ENCODE measurements at places on chromosomes 2 and 18.
A peak's percentile ranks its signal among the peaks of the same experiment; 100 is the strongest.

GRCh38 chr2:140383781-140384180 lies 1603.6 kb upstream of the NXPH2 start:
- no peak for DNase-seq

- no peak for DNase-seq
These were observed 270.6 kb downstream of the MYT1L start for GRCh38 chr2:2060431-2060830.

- DNase-seq, result peak; percentile 54
These were observed 171.2 kb upstream of the GLI2 start for GRCh38 chr2:120564213-120565094.

DNA sequence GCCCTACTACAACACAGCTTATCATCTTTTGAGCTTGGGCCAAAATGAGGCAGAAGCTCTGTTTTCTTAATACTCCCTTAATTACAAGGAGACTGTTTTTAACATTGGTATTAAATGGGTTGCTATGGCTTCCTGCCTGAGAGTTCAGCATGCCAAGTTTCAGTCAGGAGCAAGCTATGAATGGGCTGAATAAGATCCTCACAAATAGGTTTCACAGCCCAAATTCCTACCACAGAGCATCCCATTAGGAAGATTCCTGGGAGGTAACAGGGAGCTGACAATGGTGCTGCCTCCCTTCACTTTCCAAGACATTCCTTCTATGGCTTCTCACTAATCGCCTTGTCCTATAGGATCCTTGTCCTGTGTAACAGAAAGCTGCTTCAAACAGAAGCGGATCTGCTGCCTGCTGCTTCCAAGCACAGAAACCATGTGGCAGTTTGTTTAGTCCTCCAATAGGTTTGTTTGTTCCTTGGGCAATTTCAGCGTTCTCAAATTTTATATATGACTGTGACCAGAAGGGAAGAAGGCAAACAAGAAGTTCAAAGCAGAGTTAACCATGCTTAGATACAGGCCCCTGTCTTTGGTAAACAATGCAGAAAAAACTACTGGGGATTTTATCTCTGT lies 70.9 kb downstream of the NCKAP5 start:
- DNase-seq, result no peak

- no peak for DNase-seq
These were observed 256.9 kb upstream of the DDX18 start for GRCh38 chr2:117557626-117558025.

DNA sequence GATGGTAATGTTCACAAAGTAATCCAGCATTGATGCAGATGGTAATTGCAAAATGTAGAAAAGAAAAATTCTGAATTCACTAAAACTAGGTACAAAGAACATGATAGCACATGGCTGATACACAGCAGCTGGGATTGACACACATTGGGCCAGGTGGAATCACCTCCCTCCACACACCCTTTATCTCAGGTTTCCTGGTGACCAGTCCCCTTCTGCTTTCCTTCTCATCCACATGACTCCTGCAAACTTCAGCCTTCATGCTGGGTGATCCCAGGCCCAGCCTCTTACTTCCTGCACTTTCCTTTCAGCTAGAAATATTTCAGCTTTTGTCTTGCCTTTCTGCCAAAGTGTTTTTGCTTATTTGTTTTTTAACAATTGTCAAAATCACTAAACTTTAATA lies 246.9 kb downstream of the LNPK start:
- no peak for DNase-seq

- no peak for DNase-seq
These were observed 189.1 kb downstream of the EIPR1 start for GRCh38 chr2:3188405-3188946.

DNA sequence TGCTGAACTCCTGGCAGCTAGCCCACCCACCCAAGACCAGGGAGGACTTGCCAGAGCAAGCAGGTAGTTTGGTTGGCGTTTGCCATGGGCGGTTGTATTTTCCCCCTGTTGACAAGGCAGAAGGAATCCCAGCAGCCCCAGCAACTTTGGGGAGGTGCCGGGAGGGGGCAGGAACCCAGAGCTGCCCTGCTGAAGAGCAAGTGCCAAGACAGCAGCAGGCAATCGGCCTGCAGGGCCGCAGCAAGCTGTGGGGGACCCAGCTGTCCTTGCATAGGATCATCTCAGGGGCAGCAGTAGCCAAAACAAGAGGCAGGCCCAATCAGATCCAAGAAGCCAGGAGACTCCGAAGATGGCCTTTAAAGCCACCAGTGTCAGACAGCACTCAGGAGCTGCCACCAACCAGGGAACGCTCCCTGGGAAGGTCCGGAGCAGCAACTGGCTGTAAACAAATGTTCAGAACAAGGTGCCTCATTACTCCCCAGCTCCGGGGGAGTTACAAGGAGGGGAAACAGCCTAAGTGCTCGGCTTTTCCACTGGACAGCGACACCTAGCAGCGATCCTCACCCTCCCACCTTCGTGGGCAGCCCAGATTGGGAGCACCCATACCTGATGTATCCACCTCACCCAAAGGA lies 2.1 kb downstream of the ST8SIA5 start:
- DNase-seq, result no peak

DNA sequence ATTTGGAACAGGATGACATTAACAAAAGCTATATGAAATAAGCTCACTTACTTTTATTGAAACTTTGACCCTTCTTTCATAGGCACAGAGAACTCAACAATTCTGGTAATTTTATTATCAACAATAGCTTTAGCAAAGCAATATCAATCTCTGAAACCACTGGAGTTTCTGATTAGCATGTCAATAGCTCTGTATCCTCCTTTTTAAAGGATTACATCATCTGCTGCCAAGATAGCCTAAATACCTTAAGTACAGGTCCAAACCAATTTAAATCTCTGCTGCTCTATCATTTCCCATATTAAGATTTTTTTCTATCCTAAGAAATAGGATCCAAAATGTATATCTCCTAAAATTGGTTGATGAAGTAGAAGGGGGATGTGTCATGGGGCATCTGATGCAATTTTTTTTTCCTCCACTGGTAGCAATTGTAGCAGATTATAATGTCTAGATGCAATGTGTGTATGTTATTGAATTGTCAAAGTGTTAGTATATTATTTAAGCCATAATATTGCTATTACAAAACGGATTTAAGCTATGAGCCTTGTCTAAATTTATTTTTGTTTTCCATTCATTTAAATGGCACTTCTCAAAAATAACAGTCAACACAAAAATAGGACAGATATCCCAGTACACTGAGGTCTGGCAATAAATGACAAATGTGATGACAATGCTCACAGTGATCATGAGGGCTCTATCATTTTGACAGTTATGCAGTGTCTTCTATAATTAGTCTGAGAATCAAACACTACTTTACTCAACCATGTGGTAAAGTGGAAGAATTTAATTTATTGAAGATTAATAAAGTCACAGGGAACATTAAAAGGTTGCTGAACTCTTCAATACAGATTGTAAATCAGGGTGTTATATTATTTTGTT lies 328.4 kb downstream of the CDH7 start:
- no peak for DNase-seq

- DNase-seq, result no peak
These were observed 124.2 kb upstream of the ZNF516 start for GRCh38 chr18:76619261-76619620.

- DNase-seq, result no peak
These were observed 28.9 kb upstream of the PPM1B start for GRCh38 chr2:44139741-44140140.
